Karpas-422 (cell line): ENCODE measurements at places on chromosomes 2 and 18. TPM values are rescaled to one million over a fixed set of nuclear protein-coding genes. Genes with fewer than 3 reads are reported as not detected.

Gene DSC3
- 0.04 and 0.22 TPM in 2 replicates for total RNA-seq

- DNase-seq, result no peak
These were observed 680.2 kb upstream of the CHAC2 start for GRCh38 chr2:53087262-53087873.

GRCh38 chr2:156005999-156006712 is 326.4 kb downstream of the NR4A2 start:
- no peak for DNase-seq

- DNase-seq, result no peak
These were observed 747.4 kb upstream of the SLC8A1 start for GRCh38 chr2:41199334-41199733.

Gene GATA6
- total RNA-seq, result not detected in 2 replicates

Gene RGPD3
- not detected in 2 replicates for total RNA-seq

Gene TMEM247
- total RNA-seq, result not detected in 2 replicates

Gene BCL11A
- 159 and 190 TPM in 2 replicates for total RNA-seq

GRCh38 chr2:74530239-74531187 is 780 bp downstream of the HTRA2 start:
- peak; percentile 77 for DNase-seq

DNA sequence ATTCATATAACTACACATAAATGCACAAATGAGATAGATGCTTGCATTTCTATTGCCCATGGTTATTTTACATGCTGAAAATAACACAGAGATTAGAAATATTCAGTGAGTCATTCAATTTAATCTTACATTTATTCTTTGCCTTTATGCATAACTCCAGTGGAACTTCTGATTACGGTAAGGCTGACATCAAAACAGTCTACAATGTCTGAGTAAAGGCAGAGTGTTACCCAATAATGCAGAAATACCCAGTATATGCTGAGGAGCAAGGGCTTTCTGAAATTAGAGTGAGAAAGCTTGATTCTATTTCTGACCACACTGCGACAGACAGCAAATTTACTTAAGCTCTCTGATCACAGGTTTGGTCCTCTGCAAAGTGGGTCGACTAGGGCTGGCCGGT is 9.2 kb downstream of the NMI start:
- no peak for DNase-seq
